ENCODE measurements at places on chromosomes 16 and 17.

- DNase-seq, result no peak
These were observed 27.4 kb downstream of the TMEM132E start for GRCh38 chr17:34606763-34607162.

- DNase-seq, result no peak
These were observed 8.9 kb downstream of the ANKRD11 start for GRCh38 chr16:89481356-89481955.

DNA sequence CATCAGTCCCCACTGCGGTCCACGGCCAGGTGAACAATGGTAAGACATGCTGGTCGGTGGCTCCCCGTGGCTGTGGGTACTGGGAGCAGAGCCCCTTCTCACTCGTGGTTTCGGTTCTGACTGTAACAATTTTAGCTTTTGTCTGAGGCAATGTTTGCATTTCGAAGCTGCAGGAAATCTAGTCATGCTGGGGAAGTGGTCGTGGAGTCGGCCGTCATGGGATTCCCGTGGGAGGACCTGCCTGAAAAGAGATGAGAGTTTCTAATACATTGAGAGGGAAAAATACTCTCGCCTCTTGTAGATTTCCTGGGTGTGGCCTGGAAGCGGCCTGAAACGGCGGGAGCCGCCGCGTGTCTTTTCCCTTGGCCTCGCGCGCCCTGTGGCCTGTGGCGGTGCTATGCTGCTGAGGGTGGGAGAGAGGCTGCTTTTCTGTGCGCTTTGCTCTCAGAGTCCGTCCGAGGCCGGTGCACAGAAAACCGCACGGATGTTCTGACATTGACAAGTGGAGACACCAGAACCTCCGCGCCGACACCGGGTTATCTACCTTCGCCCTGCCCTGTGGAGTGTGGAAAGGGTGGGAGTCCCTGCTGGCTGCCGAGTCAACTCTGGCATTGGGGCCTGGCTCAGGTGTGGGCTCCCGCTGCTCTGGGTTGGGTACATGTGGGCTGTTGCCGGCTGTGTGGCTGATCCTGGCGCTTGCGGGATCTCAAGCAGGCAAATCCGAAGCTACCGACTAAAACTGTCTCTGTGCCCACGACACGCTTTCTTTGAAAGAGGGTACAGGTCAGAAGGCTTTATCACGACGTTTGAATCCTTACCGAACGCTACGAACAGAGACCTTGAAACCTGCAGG lies 60.8 kb downstream of the WDR45B start:
- DNase-seq, result no peak

DNA sequence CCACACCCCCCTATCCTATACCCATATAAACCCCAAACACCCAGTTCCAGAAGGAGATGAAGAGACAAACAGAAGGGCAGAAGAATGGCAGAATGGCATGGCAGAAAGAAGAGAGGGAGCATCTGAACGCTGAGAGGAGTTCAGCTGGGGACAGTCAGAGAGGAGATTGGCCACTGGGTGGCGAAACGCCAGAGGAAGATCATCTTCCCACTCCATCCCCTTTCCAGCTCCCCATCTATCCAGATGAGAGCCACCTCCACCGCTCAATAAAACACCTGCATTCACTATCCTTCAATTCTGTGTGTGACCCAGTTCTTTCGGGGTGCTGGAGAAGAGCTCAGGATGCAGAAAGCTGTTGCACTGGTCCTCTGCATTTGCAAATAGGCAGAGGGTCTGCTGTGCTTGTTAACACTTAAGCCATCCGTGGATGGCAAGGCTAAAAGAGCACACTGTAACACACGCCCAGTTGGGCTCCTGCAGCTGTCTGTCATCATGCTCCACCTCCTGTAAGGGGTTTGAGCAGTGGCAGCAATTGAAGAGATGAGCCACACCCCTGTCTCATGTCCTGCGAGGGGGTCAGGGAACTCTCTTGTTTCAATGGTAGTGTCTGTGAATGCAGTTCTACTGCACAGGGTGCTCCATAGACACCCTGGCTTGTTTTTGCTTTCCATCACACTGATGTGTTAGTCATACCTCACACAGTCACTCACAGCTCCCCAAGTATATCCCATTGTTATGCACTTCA lies 1034.8 kb upstream of the RBFOX1 start:
- no peak for DNase-seq

GRCh38 chr16:61002479-61003204 lies 1033.6 kb downstream of the CDH8 start:
- DNase-seq, result no peak

GRCh38 chr17:35214631-35215273 lies 20.6 kb upstream of the SLC35G3 start:
- DNase-seq, result no peak

- DNase-seq, result no peak
These were observed 76.3 kb upstream of the WSB1 start for GRCh38 chr17:27217631-27218030.

Measured in esophagus squamous epithelium (tissue), 5 donors.